CD4-positive, alpha-beta T cell treated with Interleukin-4 for 4 hours (primary cell): ENCODE measurements at places on chromosomes 1 and 21.

- DNase-seq = no peak
These were observed 11.8 kb downstream of the LAPTM5 start for GRCh38 chr1:30745834-30746208.

- DNase-seq = no peak
These were observed 703 bp downstream of the ERI3 start for GRCh38 chr1:44354268-44354839.

- DNase-seq = peak; percentile 10
These were observed 31.8 kb upstream of the JUN start for GRCh38 chr1:58815686-58816071.

DNA sequence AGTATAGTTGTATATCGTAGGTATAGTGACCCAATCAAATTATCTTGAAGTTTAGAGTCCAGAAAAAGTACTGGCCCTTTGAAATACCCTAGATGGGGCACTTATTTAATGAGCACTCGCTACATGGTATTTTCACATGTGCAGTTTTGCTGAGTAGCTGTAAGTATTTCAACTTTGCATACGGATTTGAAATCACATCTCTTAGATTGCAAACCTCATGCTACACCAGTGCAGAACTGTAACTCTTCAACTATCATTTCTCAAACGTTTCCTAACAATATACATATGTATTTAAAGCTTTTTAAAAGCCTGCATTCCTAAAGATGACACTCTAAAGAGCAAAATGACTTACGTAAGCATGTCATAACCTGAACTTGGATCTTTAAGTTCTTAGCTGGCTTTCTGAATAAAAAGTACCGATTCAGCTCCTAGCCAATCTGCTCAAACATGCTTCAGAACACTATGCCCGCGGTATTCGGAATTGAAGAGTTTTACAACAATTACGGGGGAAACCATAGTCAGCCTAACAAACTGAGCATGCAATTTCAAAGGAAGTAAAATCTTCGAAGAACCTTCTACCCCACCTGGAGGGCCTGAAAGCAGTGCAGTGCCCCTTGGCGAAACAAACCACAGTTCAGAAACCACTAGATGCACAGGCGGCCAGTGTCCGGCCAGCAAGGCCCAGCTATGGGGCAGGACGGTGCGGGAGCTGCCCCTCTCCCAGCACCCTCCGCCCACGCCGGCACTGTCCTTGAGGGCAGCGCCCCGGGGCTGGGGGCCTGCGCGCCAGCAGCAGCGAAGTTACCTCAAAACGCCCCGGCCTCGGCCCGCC is 863 bp downstream of the FH start:
- DNase-seq = no peak

- DNase-seq = no peak
These were observed 91.7 kb downstream of the LIPI start for GRCh38 chr21:14119038-14119437.

- no peak for DNase-seq
These were observed 36.7 kb upstream of the COP1 start for GRCh38 chr1:176243746-176244145.

DNA sequence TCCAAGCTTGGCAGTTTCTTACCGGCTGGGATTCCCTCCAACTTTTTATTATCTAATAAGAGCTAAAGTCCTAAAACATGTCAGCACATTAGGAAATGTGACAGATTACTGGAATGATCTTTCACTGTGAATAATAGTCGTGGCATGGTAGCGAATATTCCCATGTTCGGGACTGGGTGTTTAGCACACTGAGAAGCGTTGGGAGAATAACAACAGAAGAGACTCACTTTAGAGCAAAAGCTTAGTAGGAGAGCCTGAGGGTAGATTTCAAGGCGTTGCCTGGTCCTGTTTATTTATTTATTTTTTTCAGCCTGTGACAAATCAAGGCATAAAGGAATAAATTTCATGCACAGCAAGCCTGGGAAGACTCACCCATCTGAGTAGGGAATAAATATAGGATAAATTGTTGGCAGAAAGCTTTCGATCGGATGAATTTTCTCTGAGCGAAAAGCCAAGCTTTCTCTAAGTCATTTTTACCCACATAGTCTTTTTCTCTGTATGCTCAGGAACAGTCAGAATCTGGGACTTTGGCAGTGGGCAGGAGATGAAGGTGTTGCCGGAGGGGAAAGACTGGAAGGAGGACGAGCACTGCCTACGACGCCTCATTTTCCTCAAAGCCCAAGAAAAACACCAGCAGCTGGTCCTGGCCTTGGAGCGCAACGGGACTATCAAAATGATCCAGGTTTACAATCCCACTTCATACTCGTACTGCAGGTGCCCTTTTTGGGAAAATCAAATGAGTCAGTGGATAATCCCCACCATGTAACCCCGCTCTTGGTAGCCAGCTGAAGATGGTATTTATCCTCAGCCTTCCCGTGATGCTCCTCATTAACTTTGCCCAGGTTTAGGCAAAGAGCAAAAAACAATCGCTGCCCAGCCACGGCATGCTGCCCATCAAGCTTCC is 97.2 kb downstream of the WDR64 start:
- DNase-seq = no peak
